Testis (tissue), 5 donors: ENCODE measurements at places on chromosomes 4 and X.
A peak's percentile ranks its signal among the peaks of the same experiment; 100 is the strongest.

GRCh38 chr4:134057356-134057755, 144.2 kb downstream of the PABPC4L start:
- H3K4me3 ChIP-seq, result no peak overlapping the region
- no peaks in the 10 kb centered on the region for H3K36me3 ChIP-seq
- H3K4me1 ChIP-seq, result no peaks in the 10 kb centered on the region
- DNase-seq, result no peak

DNA sequence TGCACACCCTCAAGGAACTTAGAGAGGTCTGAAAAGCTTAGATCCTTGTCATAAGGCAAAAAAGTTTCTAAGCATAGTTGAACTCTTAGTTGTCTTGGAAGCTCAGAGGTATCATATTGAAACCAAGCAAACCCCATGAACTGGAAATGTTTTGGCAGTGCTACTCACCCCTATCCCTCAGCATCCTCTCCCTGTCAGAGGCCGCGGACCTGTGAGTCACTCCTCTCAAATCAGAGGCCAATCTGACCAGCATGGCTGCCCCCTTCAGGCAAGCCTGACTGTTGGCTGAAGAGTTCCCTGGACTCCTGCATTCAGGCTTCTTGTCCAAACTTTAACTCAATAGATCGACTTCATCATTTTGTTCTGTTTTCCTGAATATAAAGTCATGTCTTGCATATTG, 69.4 kb downstream of the KCNIP4 start:
- no peak overlapping the region for H3K4me3 ChIP-seq
- H3K4me1 ChIP-seq, result no peaks in the 10 kb centered on the region
- no peak overlapping the region for H3K27ac ChIP-seq
- H3K27me3 ChIP-seq, result no peaks in the 10 kb centered on the region
- no peaks in the 10 kb centered on the region for H3K36me3 ChIP-seq
- no peak for DNase-seq

DNA sequence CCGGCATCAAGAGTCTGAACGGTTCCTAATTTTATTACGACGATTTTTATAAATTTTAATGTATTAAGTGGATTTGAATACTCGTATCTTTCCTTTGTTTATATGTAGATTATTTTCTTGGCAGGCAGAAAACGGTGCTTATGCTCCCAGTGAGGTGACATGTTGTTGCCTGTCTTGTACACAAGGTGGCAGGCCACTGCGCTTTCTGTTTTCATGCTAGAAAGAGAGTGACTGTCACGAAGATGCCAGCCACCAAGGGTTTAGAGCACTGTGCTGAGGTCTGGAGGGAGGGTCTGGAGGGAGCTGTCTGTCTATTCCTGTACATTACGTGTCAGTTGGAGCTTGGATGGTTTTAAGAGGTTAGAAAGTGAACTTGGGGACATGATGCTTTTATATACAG, 87.7 kb downstream of the SHROOM2 start:
- no peaks in the 10 kb centered on the region for H3K27me3 ChIP-seq
- DNase-seq, result peak; percentile 66
- no peak overlapping the region for H3K4me3 ChIP-seq
- H3K27ac ChIP-seq, result no peak overlapping the region
- no peaks in the 10 kb centered on the region for H3K36me3 ChIP-seq

- H3K27ac ChIP-seq, result no peak overlapping the region
- no peak for DNase-seq
- no peaks in the 10 kb centered on the region for H3K27me3 ChIP-seq
- H3K4me1 ChIP-seq, result no peaks in the 10 kb centered on the region
- no peaks in the 10 kb centered on the region for H3K36me3 ChIP-seq
Measured at GRCh38 chr4:139791681-139792080, 126.1 kb downstream of the MGST2 start.

- H3K4me3 ChIP-seq, result no peak overlapping the region
- H3K27ac ChIP-seq, result no peak overlapping the region
- no peaks in the 10 kb centered on the region for H3K36me3 ChIP-seq
- DNase-seq, result no peak
Measured at GRCh38 chrX:80578517-80579105, 158.4 kb downstream of the TENT5D start.

DNA sequence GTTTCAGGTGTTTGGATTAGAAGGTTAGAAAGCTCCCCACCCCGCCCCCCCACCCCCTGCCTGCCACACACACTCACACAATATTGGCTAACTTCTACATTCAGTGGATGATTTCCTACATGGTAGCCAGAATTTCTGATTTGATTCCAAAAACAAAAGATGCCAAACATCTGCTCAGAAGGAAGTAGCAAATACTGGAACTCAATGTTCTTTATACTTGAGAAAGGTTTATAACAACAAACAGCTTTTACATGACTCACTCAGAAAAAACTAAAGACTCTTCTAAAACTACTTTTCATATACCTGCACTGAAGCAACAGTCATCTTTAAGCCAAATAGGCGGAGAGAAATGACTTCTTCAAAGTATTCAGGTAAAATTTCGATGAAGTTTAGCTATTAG, 750.5 kb upstream of the POU3F4 start:
- no peak overlapping the region for H3K4me3 ChIP-seq
- no peaks in the 10 kb centered on the region for H3K4me1 ChIP-seq
- no peaks in the 10 kb centered on the region for H3K36me3 ChIP-seq
- no peaks in the 10 kb centered on the region for H3K27me3 ChIP-seq
- no peak for DNase-seq

DNA sequence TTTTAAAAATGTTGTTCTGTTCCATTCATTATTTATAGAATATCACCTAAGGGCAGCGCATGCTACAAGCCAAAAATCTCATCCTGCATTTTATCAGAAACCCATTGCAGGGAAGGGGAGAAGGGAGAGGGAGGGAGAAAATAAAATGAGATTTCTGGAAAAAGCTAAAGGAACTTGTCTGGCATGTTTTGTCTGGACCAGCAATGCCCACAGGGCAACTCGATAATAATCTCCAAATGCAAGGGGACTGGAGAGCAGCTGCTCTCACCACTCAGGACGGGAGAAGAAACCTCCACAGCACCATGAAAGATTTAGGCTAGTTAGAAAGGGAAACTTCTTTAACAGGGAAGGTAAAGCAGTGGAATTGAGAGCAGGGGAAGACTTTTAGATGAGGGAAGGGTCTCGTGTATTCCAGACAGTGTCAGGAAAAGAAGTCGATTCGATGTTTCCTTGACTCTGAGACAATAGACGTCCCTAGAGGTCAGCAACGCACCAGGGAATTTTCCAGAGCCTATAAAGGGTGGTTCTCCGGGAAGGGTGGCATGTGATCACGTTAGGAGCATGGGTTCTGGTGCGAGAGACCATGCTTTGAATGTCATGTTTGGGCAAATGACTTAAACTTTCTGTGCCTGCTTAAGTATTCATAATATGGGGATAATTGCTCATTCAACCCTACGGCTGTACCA, 132.2 kb upstream of the NDP start:
- H3K4me1 ChIP-seq, result no peaks in the 10 kb centered on the region
- H3K36me3 ChIP-seq, result no peaks in the 10 kb centered on the region
- H3K4me3 ChIP-seq, result no peak overlapping the region
- H3K27ac ChIP-seq, result no peak overlapping the region

DNA sequence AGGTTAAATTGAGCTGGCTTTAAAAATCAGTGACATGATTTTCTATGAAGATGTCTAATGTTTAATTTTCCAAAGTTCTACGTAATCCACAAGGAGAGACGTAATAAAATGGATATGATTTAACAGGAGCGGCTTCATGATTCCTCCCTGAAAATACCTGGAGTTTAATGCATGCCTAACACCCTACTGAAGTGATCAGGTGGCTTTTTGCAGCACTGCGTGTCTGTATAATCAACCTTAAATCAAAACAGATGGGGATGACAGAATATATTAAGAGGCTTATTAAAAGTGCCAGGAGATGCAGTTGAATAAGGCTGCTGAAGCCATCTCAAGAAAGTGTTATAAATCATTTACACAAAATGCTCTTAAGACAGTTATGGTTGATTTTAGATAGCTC, 112.4 kb upstream of the TLR3 start:
- H3K27ac ChIP-seq, result no peak overlapping the region
- no peak overlapping the region for H3K4me3 ChIP-seq
- no peaks in the 10 kb centered on the region for H3K27me3 ChIP-seq
- H3K4me1 ChIP-seq, result no peaks in the 10 kb centered on the region
- no peaks in the 10 kb centered on the region for H3K36me3 ChIP-seq

- no peaks in the 10 kb centered on the region for H3K4me1 ChIP-seq
- no peak for DNase-seq
- no peak overlapping the region for H3K27ac ChIP-seq
- no peak overlapping the region for H3K4me3 ChIP-seq
Measured at GRCh38 chrX:96834137-96834536, 49.6 kb upstream of the RPA4 start.

GRCh38 chrX:68651110-68651509, 3.6 kb downstream of the STARD8 start:
- no peaks in the 10 kb centered on the region for H3K4me1 ChIP-seq
- H3K27me3 ChIP-seq, result no peaks in the 10 kb centered on the region
- no peak for DNase-seq
- H3K36me3 ChIP-seq, result no peaks in the 10 kb centered on the region
- no peak overlapping the region for H3K4me3 ChIP-seq
- H3K27ac ChIP-seq, result no peak overlapping the region

DNA sequence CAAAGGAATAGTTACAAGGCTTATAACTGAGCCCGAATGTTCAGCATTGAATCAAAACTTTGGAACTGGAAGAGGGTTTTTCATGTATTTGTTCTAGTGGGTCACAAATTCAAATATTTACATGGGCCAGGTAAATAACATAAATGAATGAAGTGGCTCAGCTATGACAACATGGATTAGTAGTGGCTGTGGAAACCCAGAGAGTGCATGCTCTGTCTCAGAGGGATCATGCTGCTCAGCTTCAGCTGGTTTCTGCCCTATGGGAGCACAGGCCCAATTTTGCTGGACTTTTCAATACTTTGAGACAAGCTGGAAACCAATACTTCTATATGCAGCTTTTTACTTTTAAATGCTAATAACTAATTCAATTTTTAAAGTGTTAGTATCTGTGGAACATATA, 394.0 kb upstream of the TEX13C start:
- H3K4me1 ChIP-seq, result no peaks in the 10 kb centered on the region
- no peaks in the 10 kb centered on the region for H3K36me3 ChIP-seq
- no peaks in the 10 kb centered on the region for H3K27me3 ChIP-seq
- no peak for DNase-seq
- no peak overlapping the region for H3K4me3 ChIP-seq
- no peak overlapping the region for H3K27ac ChIP-seq

GRCh38 chr4:149719357-149719756, 96.3 kb downstream of the IQCM start:
- DNase-seq, result no peak
- no peak overlapping the region for H3K4me3 ChIP-seq
- no peaks in the 10 kb centered on the region for H3K27me3 ChIP-seq
- H3K36me3 ChIP-seq, result no peaks in the 10 kb centered on the region
- H3K27ac ChIP-seq, result no peak overlapping the region
- H3K4me1 ChIP-seq, result no peaks in the 10 kb centered on the region
